ENCODE measurements at places on chromosomes 3 and 15. TPM values are rescaled to one million over a fixed set of nuclear protein-coding genes. Genes with fewer than 3 reads are reported as not detected.

DNA sequence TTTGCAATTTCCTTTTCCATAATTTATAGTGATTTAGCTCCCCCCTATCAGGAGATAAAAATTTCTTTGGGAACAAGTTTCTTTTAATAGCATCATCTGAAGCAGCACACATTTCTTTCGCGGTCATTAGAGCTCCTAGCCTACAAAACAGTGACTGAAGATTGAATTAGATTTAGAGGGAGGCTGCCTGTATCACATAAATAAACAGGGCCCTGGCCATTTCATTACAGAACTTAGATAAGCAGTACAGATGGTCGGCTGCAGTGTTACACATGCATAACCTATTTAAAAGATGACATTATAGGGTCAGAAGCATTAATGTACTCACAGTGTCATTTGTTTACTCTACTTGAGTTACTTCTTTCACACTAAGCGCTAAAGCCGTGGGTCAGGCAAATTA is 81.4 kb upstream of the SLC25A26 start:
- DNase-seq = no peak
- H3K4me3 ChIP-seq = no peak overlapping the region
- no peaks in the 10 kb centered on the region for H3K27me3 ChIP-seq

DNA sequence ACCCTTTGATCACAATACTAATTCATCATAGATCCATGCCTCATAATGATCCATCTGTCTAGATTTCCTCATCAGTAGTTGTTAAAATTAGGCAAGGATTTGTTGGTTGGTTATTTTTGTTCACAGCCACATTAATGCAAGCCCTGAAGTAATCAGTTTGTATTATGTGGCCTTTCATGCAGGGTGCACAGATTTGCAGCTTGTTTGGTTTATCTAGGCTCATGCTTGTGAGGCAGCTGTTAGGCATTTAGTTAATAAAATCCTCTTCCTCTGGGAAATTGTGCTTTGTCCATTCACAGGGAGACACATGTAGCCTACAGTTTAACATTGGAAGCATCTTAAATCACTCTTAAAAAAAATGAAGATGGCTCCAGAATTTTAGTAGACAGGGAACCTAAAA is 162.8 kb upstream of the ZNF385D start:
- no peaks in the 10 kb centered on the region for H3K27me3 ChIP-seq
- DNase-seq = no peak
- H3K4me3 ChIP-seq = no peak overlapping the region
- no peak overlapping the region for H3K27ac ChIP-seq
- H3K4me1 ChIP-seq = no peaks in the 10 kb centered on the region

DNA sequence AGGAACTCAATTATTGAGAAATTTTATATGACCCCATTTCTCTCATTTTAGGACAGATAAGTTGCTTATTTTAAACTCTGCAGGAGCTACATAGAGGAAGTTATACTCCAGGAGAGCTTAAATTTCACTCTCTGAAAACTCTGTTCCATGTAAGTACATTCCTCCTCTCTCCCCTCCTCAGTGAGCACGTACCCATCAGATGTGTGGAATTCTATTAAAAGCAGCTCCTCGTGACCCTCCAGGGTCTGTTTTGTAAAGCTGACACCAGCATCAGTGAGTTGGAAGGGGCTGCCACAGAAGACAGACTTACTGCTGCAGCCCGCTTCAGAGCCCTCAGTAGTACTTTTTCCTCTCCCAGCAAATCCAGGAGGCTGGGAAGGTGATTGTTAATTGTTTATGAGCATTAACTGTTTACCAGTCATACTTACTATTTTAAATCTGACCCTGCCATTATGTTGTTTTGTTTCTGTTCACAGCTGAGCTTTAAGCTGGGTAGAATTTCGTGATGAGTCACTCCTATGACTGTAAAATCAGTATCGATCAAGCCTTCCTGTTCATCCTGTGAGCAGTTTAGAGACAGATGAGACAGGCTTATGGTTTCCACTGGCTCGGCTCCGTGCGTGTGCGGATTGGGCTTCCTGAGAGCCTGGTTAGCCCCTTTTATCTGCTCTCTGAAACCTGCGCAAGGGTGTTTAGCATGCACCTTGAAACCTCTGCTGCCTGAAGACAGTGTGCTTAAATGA is 20.4 kb downstream of the IGF1R start:
- H3K36me3 ChIP-seq = no peaks in the 10 kb centered on the region
- no peaks in the 10 kb centered on the region for H3K4me1 ChIP-seq
- no peak overlapping the region for H3K4me3 ChIP-seq
- no peak for DNase-seq

PTX3 gene
- total RNA-seq = 0.28 TPM

GRCh38 chr3:69181592-69182211 is 59.3 kb upstream of the LMOD3 start:
- H3K4me1 ChIP-seq = peaks cover 11% of the 10 kb centered on the region
- no peaks in the 10 kb centered on the region for H3K27me3 ChIP-seq
- peak overlapping the region; percentile 39 for H3K27ac ChIP-seq

GRCh38 chr3:169542331-169542751 is 121.2 kb downstream of the MECOM start:
- no peaks in the 10 kb centered on the region for H3K36me3 ChIP-seq
- no peak overlapping the region for H3K27ac ChIP-seq
- no peaks in the 10 kb centered on the region for H3K4me1 ChIP-seq
- DNase-seq = no peak
- no peak overlapping the region for H3K4me3 ChIP-seq

- no peak overlapping the region for H3K27ac ChIP-seq
- peaks cover 4% of the 10 kb centered on the region for H3K4me1 ChIP-seq
- H3K4me3 ChIP-seq = no peak overlapping the region
- H3K27me3 ChIP-seq = no peaks in the 10 kb centered on the region
Observed at GRCh38 chr15:34085746-34086145, 15.9 kb downstream of the EMC7 start.

Data from liver (tissue), 10 donors.